ENCODE measurements at places on chromosomes 5 and 9. TPM values are rescaled to one million over a fixed set of nuclear protein-coding genes. Genes with fewer than 3 reads are reported as not detected.

DNA sequence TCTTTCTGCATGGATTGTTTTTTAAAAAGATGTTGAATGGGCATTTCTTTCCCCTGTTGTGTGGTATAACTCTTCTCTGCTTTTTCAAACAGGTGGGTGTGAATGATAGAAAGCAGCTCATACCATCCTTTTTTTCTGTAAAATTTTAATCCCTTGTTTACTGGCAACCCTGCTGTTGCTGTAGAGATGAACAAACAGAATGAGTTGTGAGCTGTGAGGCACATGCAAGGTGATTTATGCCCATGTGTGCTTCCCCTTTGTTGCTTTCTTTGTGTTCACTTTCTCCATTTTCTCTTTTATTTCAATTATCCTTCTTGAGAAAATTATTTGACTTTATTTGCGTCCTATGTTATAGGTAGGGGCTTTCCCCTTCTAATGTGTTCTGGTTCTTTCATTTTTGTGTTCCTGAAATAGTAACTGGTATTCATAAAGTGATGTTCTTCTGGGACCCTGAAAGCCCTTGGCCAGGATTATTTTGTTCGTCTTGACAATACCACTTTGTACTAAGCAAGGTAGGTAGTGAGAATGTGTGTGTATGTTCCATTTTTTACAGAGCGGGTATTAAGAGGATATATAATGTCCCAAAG lies 79.9 kb downstream of the AOPEP start:
- peak; percentile 40 for DNase-seq

DNA sequence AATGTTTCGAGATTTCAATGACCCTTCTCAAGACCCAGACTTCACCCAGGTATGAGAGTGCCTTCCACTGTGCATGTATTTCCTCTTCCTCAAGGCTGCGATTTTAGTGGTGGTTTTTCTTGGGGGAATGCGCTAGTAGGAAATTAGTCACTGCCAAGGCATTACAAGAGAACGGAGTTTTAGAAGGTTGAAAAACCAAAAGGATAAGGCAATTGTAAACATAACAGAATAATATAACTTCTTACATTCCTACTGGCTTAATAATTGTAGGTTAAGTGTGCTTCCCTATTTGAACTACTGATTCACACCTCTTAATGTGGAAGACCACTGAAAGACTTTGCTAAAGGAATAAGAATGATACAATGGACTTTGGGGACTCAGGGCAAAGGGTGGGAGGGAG lies 38.9 kb downstream of the ACO1 start:
- DNase-seq, result peak; percentile 8

- no peak for DNase-seq
Measured at GRCh38 chr9:94445863-94446262, 109.0 kb upstream of the PCAT7 start.

- no peak for DNase-seq
Measured at GRCh38 chr5:110727025-110727314, 499 bp upstream of the TMEM232 start.

DNA sequence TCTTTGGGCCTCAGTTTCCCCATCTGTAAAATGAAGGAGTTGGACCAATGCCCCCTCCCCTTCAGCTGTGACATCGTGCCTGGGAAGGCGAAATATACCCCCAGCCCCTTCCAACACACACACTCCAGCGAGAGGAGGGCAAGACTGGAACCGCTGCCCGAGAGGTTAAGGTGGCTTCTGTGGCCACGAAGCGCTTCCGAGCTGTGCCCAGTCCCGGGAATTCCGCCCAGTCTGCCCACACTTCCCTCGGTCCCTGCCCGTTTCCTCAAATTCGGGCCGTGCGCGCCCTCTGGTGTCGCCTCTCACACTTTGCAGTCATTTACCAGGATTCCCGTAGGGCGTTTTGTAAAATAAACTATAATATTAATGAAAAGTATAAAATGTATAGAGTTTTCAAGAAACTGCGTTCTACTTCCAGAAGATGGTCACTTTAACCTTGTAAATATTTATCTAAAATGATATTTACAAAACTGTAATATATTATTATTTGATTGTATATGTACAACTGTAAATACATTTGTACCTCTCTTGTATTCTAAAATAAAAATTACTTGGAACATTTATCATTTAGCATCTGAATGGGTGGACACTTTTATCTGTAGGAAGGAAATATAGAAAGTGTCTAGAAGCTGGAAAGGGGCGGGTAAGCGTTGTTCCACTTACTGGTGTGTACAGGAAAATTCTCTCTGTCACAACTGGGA lies 11.0 kb upstream of the EXOSC2 start:
- peak; percentile 81 for DNase-seq

DNA sequence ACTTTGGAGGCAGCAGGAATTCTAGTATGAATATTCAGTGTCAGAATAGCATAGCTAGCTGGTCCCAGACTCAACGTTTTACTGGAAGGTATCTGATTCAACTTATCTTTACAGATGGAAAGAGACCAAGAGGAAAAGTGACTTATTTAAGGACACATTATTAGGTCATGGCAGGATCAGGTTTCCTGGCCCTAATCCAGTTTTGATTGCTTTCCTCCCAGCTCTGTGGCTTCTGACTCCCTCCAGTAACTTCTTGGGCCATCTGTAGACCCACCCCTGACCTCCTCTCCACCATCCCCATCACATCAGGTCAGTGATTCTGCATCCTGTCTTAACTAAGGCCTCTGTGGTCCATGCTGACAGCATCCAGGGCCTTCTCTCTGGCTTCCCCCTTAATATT lies 38.4 kb downstream of the SH3TC2 start:
- peak; percentile 40 for DNase-seq

GRCh38 chr5:68973696-68974095 lies 120.1 kb upstream of the SLC30A5 start:
- DNase-seq, result no peak

- DNase-seq, result no peak
Measured at GRCh38 chr9:84670138-84671041, 861 bp downstream of the NTRK2 start.

Gene SCGB3A1
- total RNA-seq, result not detected

GRCh38 chr5:159749146-159749545 lies 167.1 kb upstream of the ADRA1B start:
- no peak for DNase-seq

DNA sequence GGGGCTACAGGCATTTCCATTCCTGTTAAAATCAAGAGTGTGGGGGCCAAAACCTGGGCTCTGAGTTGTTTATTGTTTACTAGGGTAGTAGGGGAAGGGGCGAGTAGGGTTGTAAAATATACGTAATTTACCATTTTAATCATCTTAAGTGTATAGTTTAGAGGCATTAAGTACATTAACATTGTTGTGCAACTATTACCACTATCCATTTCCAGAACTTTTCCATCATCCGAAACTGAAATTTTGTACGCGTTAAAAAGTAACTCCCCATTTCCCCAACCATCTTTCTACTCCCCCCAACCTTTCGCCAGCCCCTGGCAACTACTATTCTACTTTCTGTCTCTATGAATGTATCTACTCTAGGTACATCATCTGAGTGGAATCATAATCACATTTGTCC lies 3.6 kb upstream of the FOXD1 start:
- DNase-seq, result no peak

Gene PCA3
- total RNA-seq, result not detected

Gene HTR4
- not detected for total RNA-seq

- peak; percentile 78 for DNase-seq
Measured at GRCh38 chr5:141636413-141637122, at the start of the genes HDAC3 and RELL2. TSS of gene HDAC3 (minus strand) at chr5:141636849. CDS start at chr5:141636790, 59 bp downstream. TSS of gene RELL2 (plus strand) at chr5:141636997. CDS start at chr5:141638226, 1,229 bp downstream.

Gene ARID3C
- not detected for total RNA-seq

DNA sequence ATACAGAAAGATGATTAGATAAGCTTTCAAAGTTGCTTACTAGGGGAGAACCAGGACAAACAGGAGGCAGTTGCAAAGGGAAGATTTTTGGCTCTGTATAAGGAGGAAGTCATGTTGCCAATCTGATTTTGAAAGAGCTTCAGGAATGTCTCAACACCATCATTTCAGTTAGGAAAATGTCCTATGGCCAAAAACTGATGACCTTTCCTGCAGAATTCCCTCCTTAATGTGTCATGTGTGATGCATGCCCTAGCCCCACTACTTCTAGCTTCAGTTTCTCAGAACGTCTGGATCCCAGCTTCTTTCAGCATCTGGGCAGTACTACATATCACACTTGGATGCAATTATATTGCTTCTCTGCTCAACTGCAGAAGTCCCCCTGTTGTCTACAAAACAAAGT lies 211.5 kb upstream of the NREP start:
- no peak for DNase-seq

GRCh38 chr5:150022158-150022531 lies 21.6 kb downstream of the HMGXB3 start:
- DNase-seq, result peak; percentile 83

DNA sequence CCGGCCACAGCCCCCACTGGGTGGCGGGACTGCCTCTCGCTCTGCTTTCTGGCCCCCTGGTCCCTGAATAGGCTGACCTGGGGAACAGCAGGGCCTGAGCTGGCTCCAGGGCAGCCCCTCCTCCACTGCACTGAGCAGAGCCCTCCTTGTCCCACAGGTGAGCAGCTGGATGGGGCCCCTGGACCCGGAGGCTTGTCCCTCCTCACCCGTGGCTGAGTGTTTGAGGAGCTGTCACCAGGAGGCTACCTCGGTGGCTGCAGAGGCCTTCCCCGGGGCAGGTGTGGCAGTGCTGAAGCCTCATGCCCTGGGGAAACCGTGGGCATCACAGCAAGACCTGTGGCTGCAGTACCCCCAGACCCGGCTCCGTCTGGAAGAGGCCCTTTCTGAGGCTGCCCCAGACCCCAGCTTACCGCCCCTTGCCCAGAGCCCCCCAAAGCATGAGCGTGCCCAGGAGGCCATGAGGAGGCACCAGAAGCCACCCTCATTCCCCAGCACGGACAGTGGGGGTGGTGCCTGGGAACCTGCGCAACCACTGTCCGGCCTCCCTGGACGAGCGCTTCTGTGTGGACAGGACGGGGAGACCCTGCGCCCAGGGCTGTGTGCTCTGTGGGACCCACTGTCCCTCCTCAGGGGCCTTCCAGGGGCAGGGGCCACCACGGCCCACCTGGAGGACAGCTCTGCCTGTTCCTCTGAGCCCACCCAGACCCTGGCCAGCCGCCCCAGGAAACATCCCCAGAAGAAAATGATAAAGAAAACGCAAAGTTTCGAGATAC lies 28.5 kb upstream of the LRRC14B start:
- no peak for DNase-seq

DNA sequence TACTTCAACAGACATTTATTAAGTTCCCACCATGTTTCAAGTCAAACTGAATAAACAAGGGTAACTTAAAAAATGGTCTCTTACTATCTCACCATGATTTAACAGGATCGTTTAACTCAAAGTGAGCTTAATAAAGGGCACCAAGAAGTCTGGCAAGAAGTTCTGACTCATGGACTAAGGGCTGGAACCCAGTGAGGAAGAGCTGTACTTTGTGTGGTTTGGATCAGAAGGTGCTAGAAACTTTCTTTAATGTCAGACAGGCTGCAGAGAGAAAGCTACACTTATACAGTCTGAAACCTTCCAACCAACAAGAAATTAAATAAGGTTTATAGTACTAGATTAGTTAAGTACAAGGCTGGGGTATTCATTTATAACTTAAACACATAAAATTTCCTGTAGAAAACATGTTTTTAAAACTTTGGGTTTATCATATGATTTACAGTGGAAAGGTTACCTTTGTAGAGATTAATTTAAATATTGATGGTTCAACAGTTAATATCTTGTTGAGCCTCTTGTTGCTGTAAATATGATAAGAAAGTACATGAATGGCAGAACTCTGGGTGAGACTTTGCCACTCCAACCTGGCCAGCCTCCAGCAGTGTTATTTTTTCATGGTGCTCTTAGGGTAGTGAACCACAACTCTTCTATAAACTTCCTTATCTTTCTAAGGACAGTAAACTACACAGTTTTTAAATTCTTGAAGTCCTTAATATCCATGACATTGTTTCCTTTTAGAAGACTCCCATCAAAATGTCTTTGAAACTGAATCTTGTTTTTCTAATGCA lies 162.8 kb downstream of the MAN2A1 start:
- DNase-seq, result peak; percentile 44
